ENCODE measurements at places on chromosomes 4 and X.
A peak's percentile ranks its signal among the peaks of the same experiment; 100 is the strongest.

DNA sequence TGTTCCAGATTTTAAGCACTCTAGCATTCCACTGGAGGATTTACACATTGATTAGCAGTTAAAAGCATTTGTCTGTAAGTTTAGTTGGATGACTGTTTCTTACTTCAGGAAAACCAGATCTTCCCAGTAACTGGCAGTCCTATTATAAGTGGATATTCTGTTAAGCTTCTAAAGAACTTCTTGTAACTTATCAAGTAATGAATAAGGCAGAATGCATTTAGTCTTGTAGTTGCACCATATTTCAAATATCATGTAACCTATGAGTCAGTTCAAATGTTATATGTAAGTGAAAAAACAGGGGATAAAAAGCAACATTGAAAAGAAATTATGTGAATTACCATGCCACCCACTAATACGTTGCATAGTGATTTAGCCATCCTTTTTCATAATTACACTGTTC is 30.2 kb upstream of the TENM3 start:
- no peak for DNase-seq

GRCh38 chr4:174538123-174538875 is 16.0 kb upstream of the HPGD start:
- DNase-seq = no peak

DNA sequence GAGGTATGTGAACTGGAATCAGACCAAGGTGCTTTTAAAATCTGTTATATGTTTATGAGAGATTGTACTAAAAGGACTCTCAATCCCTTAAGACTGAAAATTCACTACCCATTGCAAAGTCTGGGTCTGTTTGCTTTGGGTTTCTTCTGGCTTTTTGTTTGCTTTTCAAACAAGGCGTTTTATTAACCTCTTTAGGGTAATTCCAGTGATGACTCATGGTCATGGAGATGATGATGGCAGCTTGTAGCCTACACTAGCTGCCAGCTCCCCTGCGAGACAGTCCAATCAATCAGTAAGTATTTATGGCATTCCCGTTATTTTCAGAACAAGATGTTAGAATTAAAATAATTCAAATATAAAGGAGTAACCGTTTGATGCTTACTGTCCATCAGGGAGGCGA is 643.8 kb upstream of the FTHL17 start:
- no peak for DNase-seq

DNA sequence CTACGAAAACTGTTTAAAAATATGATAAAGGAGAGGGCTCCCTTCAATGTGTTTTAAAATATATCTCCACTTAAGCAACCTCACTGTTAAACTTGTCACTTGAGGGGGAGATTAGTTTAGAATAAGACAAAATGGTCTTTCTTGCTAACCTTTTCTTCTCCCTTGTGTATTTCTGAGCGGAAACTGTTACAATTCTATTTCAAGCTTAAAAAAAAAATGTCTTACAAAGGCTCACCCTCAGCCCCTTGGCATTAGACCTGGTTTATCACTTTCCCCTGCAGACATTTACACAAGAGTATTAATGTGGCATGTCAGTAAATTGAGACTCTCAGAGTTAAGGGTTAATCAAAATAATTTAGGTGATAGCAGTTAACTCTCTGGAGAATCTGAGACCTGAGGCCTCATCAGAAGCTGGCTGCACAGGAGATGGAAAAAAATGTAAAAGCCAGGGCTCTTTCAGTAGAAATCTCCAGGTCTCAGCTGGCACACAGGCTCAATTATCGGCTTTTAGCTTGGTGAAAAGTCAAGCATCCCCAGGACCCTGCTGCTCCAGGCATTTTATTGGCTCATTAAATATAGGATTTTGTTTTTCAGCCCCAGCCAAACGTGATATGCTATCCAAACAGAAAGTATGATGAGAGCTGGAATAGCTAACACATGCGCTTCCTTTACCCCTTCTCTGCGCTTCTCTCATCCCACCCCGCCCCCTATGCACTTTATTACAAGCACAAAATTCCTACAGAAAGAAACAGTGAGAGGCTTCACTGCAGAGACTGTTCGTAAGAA is 130.5 kb downstream of the PPA2 start:
- peak; percentile 87 for DNase-seq

DNA sequence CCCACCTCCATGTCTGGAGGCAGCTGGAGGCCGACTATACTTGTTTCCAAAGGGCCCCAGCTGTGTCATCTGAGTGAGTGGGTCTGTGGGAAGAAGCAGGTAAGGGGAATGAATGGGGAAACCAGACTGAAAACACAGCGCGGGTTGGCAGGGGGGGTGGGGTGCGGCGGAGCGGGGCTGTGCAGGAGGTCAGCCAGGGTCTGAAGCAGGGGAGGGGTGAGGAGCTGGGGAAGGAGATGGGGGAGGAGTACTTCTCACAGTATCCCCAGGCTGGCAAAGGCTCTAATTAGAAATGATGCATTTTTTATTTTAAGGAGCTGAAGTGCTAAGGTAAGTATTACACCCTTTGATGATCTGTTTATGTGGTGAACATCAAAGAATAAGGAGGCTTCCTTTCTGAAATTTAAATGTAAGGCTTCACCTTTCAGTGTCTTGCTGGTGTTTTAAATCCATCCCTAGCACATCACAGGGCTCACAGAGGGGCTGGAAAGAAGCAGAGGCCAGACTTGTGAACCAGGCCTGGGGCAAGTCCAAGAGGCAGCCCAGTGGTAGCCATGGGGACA is 37.5 kb downstream of the SMIM20 start:
- no peak for DNase-seq

DNA sequence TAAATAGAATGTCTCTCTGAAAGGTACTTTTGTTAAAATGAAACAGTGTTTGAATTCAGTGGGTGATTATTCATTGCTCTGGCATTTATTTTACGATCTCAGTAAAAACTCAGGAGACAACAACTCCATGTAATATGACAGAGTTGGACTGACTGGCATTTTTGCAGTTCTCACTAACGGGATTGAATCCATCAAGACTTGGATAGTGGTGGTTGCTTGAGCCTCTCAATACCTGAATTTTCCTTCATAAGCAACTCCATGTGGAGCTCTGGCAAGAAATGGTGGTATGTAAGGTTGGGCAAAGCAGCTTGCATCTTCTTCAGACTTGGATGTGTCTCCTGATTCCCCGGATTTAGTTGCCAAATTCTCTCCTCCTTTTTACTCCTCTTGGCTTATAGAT is 72.7 kb downstream of the FRMPD4 start:
- DNase-seq = peak; percentile 8

- no peak for DNase-seq
Observed at GRCh38 chr4:56646341-56646740, 34.8 kb downstream of the HOPX start.

DNA sequence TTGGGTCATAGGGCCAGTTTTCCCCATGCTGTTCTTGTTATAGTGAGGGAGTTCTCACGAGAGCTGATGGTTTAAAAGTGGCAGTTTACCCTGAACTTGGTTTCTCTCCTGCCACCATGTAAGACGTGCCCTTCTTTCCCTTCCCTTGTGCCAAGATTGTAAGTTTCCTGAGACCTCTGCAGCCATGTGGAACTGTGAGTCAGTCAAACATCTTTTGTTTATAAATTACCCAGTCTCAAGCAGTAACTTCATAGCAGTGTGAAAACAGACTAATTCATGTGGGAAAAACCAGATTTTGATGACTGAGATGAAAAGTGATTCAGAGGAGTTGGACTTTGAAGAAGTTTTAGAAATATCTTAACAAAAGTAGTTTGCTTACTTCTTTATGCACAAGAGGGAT is 101.4 kb downstream of the ARHGAP10 start:
- DNase-seq = no peak

DNA sequence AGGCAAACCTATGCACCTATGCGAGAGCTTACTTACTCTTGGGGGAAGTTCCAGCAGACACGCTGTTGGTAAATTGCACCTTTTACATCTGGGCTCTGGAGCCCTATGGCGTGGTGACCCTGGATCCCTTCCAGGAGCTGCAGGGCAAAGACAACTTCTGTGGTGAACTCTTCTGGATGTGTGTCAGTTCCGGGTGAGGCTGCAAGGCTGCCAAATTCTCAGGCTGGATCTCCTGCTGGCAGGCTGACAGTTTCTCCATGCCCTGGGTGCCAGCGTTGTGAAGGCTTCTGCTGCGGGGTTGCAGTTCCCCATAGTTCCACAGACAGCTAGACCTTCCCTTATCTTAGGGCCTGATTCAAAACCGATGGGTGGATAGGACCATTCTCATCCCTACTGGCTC is 37.9 kb downstream of the RAP2C start:
- DNase-seq = no peak

- no peak for DNase-seq
Observed at GRCh38 chr4:22407361-22407760, 108.5 kb downstream of the ADGRA3 start.

DNA sequence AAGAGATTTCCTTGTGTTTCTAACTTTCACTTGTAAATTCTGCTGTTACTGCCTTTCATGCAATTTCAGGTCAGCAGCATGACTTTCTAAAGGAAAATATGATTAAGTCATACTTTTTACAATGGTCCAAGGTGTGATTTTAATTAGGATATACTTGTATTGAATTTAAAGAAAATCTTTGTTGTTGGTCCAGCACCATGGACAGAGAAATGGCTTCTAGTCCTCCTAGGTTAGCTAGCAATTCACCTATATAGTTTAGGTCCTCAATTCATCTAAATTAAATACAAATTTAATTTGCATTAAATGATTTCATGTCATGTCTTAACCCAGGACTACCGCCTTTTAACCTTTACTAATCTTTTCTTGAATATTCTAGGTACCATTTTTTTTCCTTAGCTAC is 304.9 kb upstream of the RPS6KA3 start:
- DNase-seq = peak; percentile 2

DNA sequence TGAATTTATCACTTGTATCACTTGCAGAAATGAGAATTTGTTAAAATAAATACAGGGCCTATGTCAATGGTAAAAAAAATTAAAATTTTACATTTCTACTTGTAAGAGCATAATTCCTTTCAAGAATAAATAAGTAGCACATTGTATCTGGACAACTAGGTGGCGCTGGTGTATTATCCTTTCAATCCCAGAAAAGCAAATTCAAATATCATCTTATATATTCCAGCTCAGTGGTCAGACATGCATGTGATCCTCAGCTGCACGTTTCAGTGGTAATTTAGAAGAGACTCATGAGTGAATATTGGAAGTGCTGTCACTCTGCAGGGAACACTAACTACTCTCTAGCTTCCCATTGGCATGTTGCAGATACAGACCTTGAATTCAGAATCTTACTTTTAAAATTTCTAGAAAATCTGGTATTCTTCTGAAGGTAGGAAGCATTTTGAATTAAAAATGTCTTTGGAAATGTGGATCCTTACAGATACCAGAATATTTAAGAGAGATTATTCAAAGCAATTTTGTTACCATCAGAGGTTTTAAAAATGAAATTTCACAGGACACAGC is 1414.7 kb upstream of the TENM3 start:
- DNase-seq = peak; percentile 80

DNA sequence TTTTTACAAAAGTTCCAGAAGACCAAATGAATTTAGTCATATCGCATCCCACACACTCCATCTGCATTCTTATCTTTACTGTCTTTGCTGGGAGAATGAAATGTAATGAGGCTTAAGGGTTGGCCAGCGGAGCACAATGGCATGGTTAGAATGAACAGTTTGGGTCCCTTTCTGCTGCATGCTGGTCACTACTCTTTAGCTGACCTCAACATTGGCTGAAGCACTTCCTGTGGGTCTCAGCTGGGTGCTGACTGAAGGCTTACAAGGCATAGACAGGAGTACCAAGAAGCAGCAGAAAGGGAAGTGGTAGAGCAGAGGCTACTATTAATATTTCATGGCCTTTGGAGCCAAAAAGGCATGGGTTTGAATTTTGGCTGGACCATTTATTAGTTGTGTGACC is 159.4 kb upstream of the GPC4 start:
- no peak for DNase-seq

DNA sequence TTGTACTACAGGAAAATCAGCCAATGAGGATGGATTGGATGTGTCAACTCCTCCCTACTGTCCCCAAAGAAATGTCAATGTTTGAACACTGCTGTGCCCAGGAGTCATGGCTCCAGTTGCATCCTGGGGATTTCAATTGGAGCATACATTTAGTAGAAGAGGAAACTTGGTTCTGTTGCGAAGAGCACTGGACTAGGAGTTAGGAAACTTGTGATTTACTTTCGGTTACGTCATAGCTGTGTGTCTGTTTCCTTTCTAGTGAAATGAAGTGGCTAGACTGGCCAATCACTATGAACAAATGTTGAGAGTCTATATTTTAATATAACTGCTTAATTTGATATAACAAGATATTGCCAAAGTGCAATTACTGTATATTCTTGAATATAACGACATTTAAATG is 35.2 kb downstream of the ARL9 start:
- no peak for DNase-seq

GRCh38 chrX:149948016-149948415 is 9.7 kb upstream of the EOLA2 start:
- no peak for DNase-seq

DNA sequence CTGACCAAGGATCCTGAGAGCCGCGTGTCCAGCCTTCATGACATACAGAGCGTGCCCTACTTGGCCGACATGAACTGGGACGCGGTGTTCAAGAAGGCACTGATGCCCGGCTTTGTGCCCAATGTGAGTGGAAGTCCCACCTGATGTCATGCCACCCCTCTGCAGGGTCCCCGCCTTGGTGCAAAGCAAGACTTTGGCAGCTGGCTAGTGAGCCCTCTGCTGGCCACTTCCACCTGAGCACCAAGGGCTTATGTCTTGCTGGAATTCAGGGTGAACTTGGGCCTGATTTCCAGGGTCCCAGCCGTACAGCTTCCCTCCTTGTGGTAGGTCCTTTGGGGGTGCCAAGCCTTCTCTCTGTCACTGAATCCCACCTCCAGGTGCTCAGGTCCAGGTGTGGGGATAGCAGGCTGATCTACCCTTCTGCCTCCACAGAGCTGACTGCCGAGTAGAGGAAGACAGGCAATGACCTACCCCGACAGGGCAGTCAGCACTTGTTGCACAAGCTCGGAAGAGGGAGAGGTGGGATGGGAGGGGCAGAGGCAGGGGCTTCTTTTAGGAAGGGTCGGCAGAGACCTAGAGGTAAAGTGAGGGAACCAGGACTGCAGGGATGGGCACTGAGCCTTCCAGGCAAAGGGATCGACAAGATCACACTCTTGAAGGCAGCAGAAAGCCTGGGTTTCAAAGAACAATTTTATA is 248.1 kb downstream of the EVC2 start:
- no peak for DNase-seq

DNA sequence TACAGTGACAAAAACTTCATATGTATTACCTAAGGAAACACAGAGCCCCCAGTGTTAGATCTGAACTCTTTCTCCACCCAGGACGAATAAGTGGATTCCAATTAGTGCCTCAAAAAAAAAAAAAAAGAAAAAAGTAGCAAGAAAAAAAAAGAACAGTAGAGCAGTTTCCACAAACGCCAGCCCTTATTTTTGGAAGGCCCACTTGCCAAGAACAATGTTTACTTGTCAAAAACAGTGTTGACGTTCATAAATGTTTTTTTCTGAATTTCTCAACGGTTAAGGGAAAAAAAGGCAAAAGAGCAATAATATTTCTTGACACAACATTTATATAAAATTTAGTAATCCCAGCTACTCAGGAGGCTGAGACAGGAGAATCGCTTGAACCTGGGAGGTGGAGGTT is 38.7 kb downstream of the DHRSX start:
- DNase-seq = no peak

DNA sequence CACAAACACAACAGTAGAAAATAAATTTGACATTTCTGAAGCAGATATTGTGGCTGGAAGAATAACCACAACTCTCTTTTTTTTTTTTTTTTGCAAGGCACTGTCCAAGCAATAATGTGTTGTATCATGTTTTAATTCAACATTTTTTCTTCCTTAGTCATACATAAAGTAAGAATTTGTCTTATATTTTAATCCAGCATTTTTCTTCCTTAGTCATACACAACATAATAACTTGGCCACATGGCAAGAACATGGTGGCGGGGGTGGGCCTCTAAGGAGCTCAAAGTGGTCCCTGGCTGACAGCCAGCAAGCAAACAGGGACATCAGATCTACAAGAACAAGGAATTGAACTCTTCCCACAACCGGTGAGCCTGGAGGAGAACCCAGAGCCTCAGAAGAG is 20.2 kb downstream of the FBXW7 start:
- peak; percentile 67 for DNase-seq

Data from muscle of back (tissue), 13 donors.